ENCODE measurements at places on chromosomes 12 and 14.

GRCh38 chr12:19979584-19979983, 388.8 kb upstream of the PDE3A start:
- no peak for DNase-seq

DNA sequence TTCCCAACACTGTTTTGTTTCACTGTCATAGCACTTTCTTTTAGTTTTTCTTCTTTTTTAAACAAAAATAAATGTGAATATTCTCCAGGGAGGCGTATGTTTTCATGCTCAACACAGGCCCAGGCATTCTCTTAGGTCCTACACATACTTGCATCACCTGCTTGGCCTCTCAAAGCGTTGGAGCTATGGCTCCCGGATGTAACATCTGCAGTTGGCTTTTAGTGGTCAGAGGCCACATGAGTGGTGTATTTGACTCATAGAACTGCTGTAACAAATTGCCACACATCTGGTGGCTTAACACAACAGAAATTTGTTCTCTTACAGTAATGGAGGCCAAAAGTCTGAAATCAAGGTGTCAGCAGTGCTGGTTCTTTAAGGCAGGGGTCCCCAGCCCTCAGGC, 44.6 kb upstream of the VRK1 start:
- DNase-seq: peak; percentile 43

DNA sequence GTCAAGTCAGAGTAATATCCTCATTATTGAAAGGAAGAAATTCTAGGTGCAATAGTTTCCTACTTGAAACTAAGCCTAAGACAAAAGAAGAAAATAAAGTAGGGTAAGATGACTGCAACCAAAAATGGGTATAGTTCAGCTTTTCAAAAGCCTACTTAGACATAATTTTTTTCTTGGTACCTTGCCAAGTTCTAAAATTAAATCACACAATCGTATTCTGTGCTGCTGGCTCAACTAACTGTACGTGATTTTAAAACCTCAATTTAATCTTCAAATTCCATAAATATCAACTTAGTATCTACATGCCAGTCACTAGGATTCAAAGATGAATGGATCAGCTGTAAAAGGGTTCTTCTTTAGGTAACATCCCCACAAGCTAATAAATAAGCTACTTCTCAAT, 56.9 kb downstream of the SCAF11 start:
- DNase-seq: no peak

DNA sequence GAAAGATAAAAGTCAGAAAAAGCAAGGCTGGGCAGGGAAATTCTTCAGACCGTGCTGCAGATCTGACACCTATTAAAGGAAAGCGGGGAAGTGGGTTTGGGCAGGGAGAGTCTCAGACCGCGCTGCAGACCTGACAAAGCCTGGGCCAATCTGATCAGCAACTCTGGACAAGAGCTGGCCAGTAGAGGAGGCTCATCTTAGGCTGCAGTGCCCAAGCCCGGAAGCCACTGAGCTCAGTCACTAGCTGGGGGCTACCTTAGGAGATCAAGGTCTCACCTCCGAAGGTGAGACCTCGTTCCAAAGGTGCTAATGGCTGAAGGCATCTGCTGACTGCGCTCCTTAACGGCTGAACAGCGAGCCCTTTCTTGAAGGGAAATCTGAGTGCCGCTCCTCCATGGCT, 60.2 kb downstream of the SINHCAF start:
- no peak for DNase-seq

- DNase-seq: no peak
Measured at GRCh38 chr14:105533391-105533790, 7.0 kb downstream of the TMEM121 start.

DNA sequence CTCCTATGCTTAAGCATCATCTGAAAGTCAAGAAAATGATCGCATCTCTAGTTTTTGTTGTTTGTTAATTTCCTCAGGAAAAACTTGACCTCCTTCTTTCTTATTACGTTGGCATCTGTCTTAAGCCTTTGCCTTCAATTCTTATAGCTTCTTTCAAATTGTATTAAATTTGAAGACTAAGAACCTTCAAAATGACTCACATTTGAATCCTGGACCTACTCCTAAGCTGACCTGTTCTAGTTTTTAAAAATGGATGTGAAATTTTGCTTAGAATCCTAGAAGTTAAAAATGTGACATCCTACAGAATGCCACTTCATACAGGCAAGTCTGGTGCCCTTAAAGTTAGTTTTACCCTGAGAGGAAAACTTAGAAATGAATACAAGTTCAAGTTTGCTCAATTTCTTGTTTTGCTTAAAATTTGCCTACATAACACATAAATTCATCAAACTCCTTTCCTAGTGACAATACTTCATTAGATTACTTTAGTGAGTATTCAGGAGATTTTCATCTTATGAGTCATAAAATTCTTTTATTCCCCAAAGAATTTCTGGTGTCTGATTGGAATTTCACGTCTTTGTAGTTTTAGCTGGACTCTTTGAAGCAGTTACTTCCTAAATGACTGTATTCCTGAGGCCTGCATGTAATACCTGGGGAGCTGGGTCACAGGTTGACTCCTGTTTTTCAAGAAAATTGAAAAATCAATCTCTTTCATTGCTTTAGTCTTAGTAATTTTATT, 152.3 kb downstream of the MSRB3 start:
- DNase-seq: peak; percentile 69

GRCh38 chr14:101086926-101087325, 183.4 kb upstream of the RTL1 start:
- DNase-seq: no peak

DNA sequence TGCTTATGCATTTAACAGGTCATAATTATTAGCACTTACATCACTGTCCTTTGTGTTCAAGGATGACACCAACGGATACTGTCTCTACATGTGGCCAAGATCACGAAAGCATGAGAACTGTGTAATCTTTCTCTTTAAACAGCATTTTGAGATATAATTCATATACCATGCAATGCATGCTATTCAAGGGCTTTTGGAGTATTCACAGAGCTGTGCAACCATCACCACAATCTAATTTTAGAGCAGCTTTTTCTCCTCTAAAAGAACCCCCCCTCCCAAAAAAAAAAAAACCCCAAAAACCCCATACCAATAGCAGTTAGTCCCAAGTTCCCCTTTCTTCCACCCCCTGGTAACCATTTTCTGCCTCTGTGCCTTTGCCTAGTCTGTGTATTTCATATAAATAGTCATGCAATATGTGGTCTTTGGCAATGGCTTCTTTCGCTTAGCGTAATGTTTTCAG, 60.6 kb downstream of the SPRING1 start:
- no peak for DNase-seq

DNA sequence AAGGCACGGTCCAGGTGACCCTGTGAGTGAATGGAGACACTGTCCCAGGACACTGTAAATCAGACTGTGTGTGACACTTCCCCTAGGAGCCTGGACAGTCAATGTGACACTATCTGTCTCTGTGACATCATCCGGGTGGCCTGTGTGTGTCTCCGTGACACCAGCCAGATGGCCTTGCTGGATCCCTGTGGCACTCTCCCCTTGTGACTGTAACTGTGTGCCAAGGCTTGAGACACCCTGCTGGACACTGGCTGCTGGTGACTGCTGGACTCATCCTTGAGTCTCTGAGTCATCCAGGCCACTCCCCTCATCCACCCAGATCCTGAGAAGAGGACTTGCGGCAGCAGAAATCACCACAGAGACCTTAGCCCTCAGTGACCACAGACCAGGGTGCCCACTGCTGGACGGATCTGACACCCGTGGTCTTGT, 51.6 kb downstream of the MVK start:
- DNase-seq: peak; percentile 60

- no peak for DNase-seq
Measured at GRCh38 chr12:5718680-5719079, 226.4 kb downstream of the ANO2 start.

GRCh38 chr12:41184864-41185263, 3.3 kb upstream of the PDZRN4 start:
- no peak for DNase-seq

GRCh38 chr14:49164074-49164473, 422.1 kb downstream of the RPS29 start:
- no peak for DNase-seq

DNA sequence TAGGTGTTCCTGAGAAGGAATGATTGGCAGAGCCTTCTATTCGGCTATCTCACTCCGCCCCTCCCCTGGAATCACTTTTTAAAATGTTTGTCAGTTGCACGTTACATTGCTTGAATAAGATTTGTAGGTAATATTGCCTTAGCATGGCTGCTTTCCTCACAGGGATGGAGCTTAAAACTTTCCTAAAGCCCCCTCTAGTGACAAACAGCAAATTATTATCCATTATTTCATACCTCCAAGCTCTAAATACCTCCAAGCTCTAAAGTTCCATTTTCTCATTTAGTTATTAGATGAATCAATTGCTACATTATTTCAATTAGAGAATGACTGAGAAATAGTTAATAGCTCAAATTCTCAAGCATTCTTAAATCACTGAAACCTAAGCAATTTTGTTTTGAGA, 5.1 kb upstream of the SPATA7 start:
- peak; percentile 6 for DNase-seq

- no peak for DNase-seq
Measured at GRCh38 chr14:50865391-50866076, 6.3 kb upstream of the ABHD12B start.

- DNase-seq: no peak
Measured at GRCh38 chr12:20716037-20716436, 20.9 kb downstream of the SLCO1C1 start.

DNA sequence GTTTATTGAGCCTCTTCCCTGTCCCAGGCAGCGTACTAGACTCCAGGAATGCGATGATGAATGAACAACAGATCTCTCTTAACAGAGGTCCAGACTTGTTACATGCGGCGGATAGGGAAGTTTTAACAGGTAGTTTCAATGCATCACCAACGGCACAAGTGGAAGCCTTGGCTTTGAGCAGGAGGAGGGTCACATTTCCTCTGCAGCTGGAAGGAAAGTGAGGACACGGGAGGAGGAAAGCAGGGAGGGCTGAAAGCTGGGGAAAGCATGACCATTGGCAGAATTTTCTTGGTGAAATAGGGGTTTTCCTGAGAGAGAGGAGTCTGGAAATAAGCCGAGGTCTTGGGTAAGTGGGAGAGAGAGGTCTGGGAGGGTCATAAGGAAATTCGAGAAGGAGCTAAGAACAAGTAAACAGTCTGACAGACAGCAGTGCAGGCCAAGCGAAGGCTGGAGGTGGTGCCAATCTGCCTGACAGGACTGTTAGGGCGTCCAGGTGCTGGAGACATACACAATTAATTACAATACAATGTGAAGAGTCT, 15.4 kb downstream of the BHLHE41 start:
- no peak for DNase-seq

- no peak for DNase-seq
Measured at GRCh38 chr14:36505892-36506731, 13.9 kb downstream of the NKX2-1 start.

- no peak for DNase-seq
Measured at GRCh38 chr12:22627371-22627770, 2.4 kb downstream of the ETNK1 start.

- DNase-seq: no peak
Measured at GRCh38 chr12:27960821-27961220, 11.7 kb downstream of the PTHLH start.

DNA sequence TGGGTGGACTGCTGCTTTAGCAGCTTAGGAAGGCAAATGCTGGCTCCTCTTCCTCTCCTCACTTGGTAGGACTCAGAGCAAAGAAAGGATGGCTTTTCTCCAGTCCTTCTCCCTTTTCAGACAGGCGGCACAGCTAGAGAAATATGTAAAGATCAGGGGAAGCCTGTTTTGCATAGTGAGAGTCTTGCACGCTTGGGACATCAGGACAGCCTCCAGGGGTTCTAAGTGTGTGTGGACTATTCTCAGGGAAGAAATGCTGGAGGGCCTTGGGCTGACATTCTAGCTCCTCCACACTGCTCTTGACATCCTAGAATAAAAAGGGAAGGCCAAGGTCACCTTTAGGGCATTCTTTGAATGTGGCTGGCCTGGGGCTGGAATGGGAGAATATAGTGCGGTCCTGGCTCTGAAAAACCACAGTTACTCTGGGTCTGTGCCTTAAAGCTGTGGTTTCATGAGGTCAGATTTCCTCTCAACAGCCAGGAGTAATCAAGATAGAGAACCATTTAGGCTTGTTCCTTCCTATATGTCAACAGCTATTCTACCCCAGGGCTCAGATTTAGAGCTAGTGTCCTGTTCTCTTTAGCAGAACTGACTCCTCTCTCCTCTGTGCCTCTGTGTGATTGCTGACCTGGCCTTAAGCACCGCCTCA, 24.3 kb downstream of the CMA1 start:
- no peak for DNase-seq

DNA sequence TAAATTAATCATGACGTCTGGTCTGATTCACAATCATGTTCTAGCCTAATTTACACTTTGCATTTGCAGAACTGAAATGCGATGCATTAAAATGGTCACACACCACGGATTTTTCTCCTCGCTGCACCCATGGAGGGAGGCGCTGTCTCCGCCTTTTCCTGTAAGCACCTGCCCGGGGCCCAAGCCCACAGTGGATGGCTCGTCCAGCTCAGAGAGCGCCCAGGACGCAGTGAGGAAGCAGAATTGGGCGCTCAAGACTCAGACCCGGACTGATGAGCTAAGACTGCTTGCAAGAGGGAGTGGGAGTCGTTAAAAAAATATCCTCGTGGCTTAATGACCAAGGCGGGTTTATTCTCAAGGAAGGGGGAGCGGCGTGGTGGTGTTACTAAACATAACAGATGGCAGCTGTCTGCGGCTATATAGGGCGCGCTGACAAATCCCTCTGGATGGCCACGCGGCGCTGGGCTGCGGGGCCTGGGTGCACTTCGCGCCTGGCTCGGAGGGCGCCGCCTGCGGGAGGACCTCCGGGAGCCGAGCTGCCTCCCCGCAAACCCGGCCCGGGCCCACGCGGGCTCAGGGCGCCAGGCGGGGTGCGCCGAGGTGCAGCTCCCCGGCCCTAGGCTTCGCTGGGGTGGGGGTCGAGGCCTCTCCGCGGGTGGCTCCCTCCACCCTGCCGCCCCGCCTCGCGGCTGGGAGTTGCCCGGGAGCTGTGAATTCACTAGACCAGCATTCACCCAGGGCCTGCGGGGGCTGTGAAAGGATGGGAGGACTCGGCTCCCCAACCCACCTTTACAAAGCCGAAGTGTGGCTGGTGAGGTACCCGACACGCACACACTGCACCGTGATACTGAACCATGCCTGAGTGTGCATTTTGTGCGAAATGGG, 78.7 kb downstream of the PPM1A start:
- peak; percentile 4 for DNase-seq

DNA sequence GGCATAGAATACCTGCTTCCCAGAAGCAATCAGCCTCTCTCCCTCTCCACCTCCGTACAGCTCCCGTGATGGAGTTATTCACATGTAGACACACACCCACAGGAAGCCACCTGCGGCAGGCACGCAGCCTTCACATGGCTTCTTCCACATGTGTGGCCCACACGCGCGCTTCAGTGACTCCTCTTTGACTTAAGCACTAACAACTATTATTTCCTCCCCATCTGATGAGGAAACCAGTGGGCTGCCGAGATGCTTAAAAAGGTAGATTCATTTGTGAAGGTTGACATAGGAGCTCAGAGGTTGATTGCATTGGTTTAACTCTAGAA, 69.3 kb downstream of the PRMT8 start:
- DNase-seq: no peak

DNA sequence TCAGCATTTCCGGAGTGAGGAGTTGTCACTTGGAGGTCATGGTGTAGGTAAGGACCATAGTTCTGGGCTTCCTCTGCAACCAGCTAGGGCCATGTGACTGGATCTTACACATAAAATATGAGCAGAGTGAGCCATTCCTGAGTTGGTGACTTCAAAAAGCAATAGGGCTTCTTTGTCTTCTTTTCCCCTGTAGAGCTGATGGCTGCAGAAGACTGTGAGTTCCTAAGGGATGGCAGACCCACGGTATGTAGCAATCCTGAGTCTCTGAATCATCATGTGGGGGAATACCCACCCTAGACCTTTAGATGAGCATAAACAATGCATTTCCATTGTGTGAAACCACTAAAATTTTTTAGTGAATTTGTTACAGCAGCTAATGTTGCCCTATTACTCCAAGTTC, 151.1 kb upstream of the TBX3 start:
- peak; percentile 85 for DNase-seq

GRCh38 chr12:124774462-124775167, 89.0 kb downstream of the SCARB1 start:
- peak; percentile 95 for DNase-seq
